ENCODE measurements at places on chromosomes 5 and 9.

DNA sequence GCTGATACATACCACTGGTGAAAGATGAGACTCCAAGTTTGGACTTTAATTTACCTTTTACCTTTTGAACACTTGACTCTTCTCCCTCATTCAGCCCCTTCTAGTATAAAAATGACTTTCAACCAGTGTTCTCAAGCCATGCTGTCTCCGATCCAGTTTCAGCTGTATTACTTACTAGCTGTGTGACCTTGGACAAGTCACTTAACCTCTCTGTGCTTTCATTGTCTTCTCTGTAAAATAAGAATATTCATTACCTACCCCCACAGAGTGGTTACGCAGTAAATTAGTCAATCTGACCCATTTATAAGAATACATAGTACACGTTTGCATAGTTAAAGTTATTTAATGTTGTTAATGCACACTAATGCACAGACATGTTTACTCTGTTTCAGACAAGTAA is 12.6 kb upstream of the CEMIP2 start:
- no peak for DNase-seq

GRCh38 chr9:13174906-13175639 is 104.4 kb downstream of the MPDZ start:
- no peak for DNase-seq

DNA sequence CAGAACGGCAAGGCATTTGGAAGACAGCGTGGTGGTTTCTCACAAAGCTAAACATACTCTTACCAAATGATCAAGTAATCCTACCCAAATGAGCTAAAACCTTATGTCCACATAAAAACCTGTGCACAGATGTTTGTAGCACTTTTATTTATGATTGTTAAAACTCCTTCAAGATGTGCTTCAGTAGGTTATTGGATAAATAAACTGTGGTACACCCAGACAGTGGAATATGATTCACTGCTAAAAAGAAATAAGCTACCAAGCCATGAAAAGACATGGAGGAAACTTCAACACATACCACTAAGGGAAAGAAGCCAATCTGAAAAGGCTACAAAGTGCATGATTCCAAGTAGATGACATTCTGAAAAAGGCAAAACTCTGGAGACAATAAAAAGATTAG is 94.2 kb downstream of the FOXD1 start:
- no peak for DNase-seq

- no peak for DNase-seq
Measured at GRCh38 chr5:147784146-147784987, 1.8 kb upstream of the JAKMIP2 start.

DNA sequence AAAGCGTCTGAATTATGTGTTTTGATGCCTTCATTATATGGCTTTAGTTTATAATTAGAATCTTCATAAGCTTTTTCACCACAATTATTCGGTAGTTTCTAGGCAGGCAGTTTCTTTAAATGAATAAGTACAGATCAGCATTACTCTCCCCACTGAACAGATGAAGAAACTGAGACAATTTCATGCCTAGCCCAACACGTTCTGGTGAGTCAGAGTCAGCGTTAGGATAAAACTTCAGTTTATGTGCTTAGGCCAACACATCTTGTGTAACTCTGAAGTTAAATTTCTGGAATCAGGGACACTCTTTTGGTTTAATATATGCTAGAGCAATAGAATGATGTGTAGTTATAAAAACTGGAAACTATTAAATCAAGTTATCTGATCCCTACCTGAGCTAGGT is 186.7 kb upstream of the ELL2 start:
- DNase-seq: no peak

Measured in activated T-cell treated with anti-CD3 and anti-CD28 coated beads, Interleukin-2, amount 50 U/mL, for 1 hour (primary cell).